Activated T-helper 1 cell treated with anti-CD3 and anti-CD28 coated beads, Interleukin-12 subunit alpha, Interleukin-12 subunit beta, Interleukin-2, Interleukin-4 antibody, amounts not matched to agents 30 ng/mL and 10 ng/mL and 1 ng/mL, durations not matched to agents 14 hours and 24 hours and 36 hours (primary cell): ENCODE measurements at places on chromosomes 4 and X. TPM values are rescaled to one million over a fixed set of nuclear protein-coding genes. Genes with fewer than 3 reads are reported as not detected.

GRCh38 chr4:169234137-169234855, 36.5 kb downstream of the SH3RF1 start:
- no peak overlapping the region for H3K4me3 ChIP-seq
- no peaks in the 10 kb centered on the region for H3K4me1 ChIP-seq
- DNase-seq = no peak
- no peak overlapping the region for H3K27ac ChIP-seq

- DNase-seq = peak; percentile 4
- peaks cover 1% of the 10 kb centered on the region for H3K27me3 ChIP-seq
- no peaks in the 10 kb centered on the region for H3K4me1 ChIP-seq
- H3K4me3 ChIP-seq = no peak overlapping the region
These were observed 38.4 kb downstream of the SAGE1 start for GRCh38 chrX:135931644-135932487.

GRCh38 chrX:24862343-24862742, 153.4 kb downstream of the ARX start:
- H3K4me3 ChIP-seq = no peak overlapping the region
- no peaks in the 10 kb centered on the region for H3K27me3 ChIP-seq
- no peak for DNase-seq
- H3K27ac ChIP-seq = no peak overlapping the region
- H3K4me1 ChIP-seq = no peaks in the 10 kb centered on the region

DNA sequence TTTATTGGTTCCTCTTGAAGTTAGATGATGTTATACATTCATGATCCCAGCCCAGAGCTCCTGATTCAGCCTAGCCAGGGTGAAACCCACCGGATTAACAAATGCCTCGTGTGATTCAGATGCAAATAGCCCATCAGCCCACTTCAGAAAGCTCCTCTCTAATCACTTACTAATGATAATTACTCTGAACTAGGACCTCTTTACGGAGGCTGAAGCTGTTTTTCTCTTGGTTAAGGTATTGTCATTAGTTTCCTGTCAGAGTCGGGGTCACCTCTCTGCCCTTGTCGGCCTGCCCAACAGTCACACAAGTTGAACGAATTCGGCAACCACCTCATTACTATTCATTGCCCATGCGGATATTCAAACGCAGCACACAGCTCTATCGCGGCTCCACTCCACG, 36.6 kb downstream of the ZFP42 start:
- no peak overlapping the region for H3K27ac ChIP-seq
- DNase-seq = no peak
- no peak overlapping the region for H3K4me3 ChIP-seq
- H3K36me3 ChIP-seq = no peaks in the 10 kb centered on the region
- H3K4me1 ChIP-seq = no peaks in the 10 kb centered on the region

- DNase-seq = no peak
- H3K36me3 ChIP-seq = no peaks in the 10 kb centered on the region
- no peak overlapping the region for H3K27ac ChIP-seq
- no peaks in the 10 kb centered on the region for H3K4me1 ChIP-seq
These were observed 534.0 kb downstream of the ANKRD50 start for GRCh38 chr4:124178449-124179021.

DNA sequence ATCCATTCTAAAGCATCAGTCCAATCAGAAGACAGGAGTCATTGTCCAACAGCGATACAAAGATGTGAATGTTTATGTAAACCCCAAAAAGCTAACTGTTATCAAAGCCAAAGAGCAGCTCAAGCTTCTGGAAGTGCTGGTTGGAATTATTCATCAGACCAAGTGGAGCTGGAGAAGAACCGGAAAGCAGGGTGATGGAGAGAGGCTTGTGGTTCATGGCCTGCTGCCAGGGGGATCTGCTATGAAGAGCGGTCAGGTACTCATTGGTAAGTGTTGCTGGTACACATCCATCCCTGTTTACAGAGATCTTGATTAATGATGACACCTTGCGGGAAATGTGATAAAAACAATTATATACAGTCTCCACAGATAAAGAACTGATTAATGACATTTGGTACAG, 11.0 kb downstream of the INTU start:
- no peak for DNase-seq
- no peak overlapping the region for H3K4me3 ChIP-seq
- no peaks in the 10 kb centered on the region for H3K4me1 ChIP-seq

GRCh38 chr4:169660929-169661328, 40.6 kb downstream of the CLCN3 start:
- H3K4me1 ChIP-seq = peaks cover 34% of the 10 kb centered on the region
- no peaks in the 10 kb centered on the region for H3K27me3 ChIP-seq
- peak overlapping the region; percentile 7 for H3K4me3 ChIP-seq
- H3K36me3 ChIP-seq = peaks cover 13% of the 10 kb centered on the region
- DNase-seq = no peak

GRCh38 chr4:78610546-78611214, 59.1 kb downstream of the ANXA3 start:
- no peak overlapping the region for H3K27ac ChIP-seq
- peaks cover 53% of the 10 kb centered on the region for H3K4me1 ChIP-seq
- no peak for DNase-seq
- H3K4me3 ChIP-seq = no peak overlapping the region
- no peaks in the 10 kb centered on the region for H3K27me3 ChIP-seq
- peaks cover 13% of the 10 kb centered on the region for H3K36me3 ChIP-seq

ZXDB gene
- 6.3 and 6.4 TPM in 2 replicates for total RNA-seq
